ENCODE measurements at places on chromosomes 12 and 14. TPM values are rescaled to one million over a fixed set of nuclear protein-coding genes. Genes with fewer than 3 reads are reported as not detected.

DCAF4 gene
- polyA plus RNA-seq, result 14.6 TPM

BEGAIN gene
- 2.8 TPM for polyA plus RNA-seq

NYNRIN gene
- polyA plus RNA-seq, result 24.2 TPM

KRT74 gene
- polyA plus RNA-seq, result not detected

PTPN6 gene
- 10.6 TPM for polyA plus RNA-seq

KCNC2 gene
- 0.46 TPM for polyA plus RNA-seq

OR4E2 gene
- not detected for polyA plus RNA-seq

TBC1D30 gene
- 1.5 TPM for polyA plus RNA-seq

LRP1-AS gene
- 1.0 TPM for polyA plus RNA-seq

RAD9B gene
- polyA plus RNA-seq, result 2.9 TPM

NGB gene
- not detected for polyA plus RNA-seq

KRT73 gene
- not detected for polyA plus RNA-seq

GALNT8 gene
- polyA plus RNA-seq, result 5.4 TPM

IRAK3 gene
- polyA plus RNA-seq, result 6.8 TPM

ABCC9 gene
- polyA plus RNA-seq, result 79.1 TPM

CIROP gene
- not detected for polyA plus RNA-seq

CLEC4C gene
- polyA plus RNA-seq, result not detected

DLK1 gene
- 2,385 TPM for polyA plus RNA-seq

CISTR gene
- polyA plus RNA-seq, result not detected

LBHD2 gene
- not detected for polyA plus RNA-seq

PLBD1 gene
- polyA plus RNA-seq, result 26.7 TPM

KRT78 gene
- polyA plus RNA-seq, result 1.9 TPM

DCN gene
- 1,707 TPM for polyA plus RNA-seq

TPPP2 gene
- 0.58 TPM for polyA plus RNA-seq

OR6C2 gene
- not detected for polyA plus RNA-seq

ENO2 gene
- 10.9 TPM for polyA plus RNA-seq

SPTLC2 gene
- polyA plus RNA-seq, result 21.6 TPM

CMTM5 gene
- polyA plus RNA-seq, result 0.76 TPM

CAPZA3 gene
- polyA plus RNA-seq, result not detected

TMEM121 gene
- polyA plus RNA-seq, result 1.9 TPM

HPD gene
- not detected for polyA plus RNA-seq

DYRK4 gene
- 20.8 TPM for polyA plus RNA-seq

ADAMTS20 gene
- 0.17 TPM for polyA plus RNA-seq

EGLN3 gene
- 63.7 TPM for polyA plus RNA-seq

ZFYVE21 gene
- 45.5 TPM for polyA plus RNA-seq

KCNH3 gene
- 1.2 TPM for polyA plus RNA-seq

FAM90A1 gene
- 0.56 TPM for polyA plus RNA-seq

GALNT16 gene
- polyA plus RNA-seq, result 40.9 TPM

TSPAN11 gene
- polyA plus RNA-seq, result 9.2 TPM

EML5 gene
- polyA plus RNA-seq, result 1.7 TPM

CCDC38 gene
- polyA plus RNA-seq, result not detected

CDK17 gene
- 20.8 TPM for polyA plus RNA-seq

CCDC197 gene
- polyA plus RNA-seq, result not detected

PIK3C2G gene
- polyA plus RNA-seq, result 0.18 TPM
